ENCODE measurements at places on chromosomes 1 and 21. TPM values are rescaled to one million over a fixed set of nuclear protein-coding genes. Genes with fewer than 3 reads are reported as not detected.

The THEM5 gene
- 0.98 TPM for polyA plus RNA-seq

DNA sequence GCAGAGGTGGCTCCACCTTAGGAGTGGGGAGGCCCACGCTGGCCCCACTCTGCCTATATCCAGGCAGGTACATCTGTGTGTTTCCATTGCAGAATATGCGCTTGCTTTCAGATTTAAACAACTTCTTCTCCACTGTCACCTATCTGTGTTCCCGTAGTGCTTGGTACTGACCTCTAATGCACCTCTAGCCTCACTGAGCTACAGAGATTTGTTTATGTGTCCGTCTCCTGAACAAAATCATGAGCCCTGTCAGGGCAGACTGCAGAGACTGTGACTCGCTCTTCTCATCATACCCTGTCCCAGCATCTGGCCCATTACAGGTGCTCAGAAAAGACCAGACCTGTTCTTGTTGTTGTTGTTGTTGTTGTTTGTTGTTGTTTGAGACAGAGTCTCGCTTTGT is 14.5 kb upstream of the LRRC38 start:
- H3K36me3 ChIP-seq = no peaks in the 10 kb centered on the region
- no peaks in the 10 kb centered on the region for H3K4me1 ChIP-seq
- no peaks in the 10 kb centered on the region for H3K27me3 ChIP-seq
- H3K4me3 ChIP-seq = no peak overlapping the region
- no peak overlapping the region for H3K27ac ChIP-seq
- DNase-seq = no peak

The IFFO2 gene
- polyA plus RNA-seq = 21.7 TPM

DNA sequence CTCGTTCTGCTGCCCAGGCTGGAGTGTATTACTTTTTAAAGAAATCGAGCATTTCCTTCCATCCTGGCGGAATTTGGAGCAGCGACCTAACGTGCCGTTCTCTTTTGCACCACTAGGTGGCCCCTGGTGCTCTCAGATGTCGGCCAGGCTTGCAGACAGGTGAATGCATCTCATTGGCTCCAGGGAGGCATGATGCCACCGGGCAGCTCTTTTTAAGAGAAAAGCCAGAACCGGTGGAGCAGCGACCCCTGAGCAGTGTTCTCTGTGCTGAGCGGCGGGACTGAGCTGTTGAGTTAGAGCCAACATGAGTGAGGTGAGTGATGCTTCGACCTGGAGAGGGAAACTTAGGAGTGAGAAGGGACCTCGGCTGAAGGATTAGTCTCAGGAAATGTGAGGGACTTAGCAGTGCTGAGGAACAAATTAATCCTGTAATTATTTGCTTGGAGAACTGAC is at the start of gene PCP4:
Gene PCP4, plus strand, starts transcription at position 241 of the 453 bp plus-strand sequence. Its CDS starts 64 bp downstream, at position 305.
- no peaks in the 10 kb centered on the region for H3K36me3 ChIP-seq
- H3K4me3 ChIP-seq = no peak within 1 kb of the TSS
- peaks cover 33% of the 10 kb centered on the region for H3K27me3 ChIP-seq
- no peak within 1 kb of the TSS for H3K27ac ChIP-seq
- H3K4me1 ChIP-seq = no peaks in the 10 kb centered on the region
- no peak for DNase-seq

DNA sequence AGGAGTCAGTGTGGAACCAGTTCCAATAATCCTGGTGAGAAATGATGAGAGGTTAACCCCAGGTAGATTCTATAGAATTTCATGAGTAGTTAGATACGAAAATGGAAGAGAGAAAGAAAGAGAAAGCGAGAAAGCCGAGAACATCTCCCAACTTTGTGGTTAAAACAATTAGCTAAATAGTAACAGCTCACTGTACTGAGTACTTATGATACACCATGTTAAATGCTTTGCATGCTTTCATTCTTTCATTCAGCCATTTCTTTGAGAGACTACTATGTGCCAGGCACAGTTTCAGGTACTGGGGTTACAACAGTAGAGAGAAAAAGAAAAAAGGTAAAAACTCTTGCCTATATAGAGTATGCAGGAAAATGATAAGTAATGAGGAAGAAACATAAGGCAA is 109.7 kb upstream of the SYT6 start:
- no peaks in the 10 kb centered on the region for H3K27me3 ChIP-seq
- no peaks in the 10 kb centered on the region for H3K36me3 ChIP-seq
- no peaks in the 10 kb centered on the region for H3K4me1 ChIP-seq
- no peak overlapping the region for H3K4me3 ChIP-seq

GRCh38 chr1:45437323-45437722 is 53.6 kb downstream of the TESK2 start:
- no peak for DNase-seq
- H3K27me3 ChIP-seq = no peaks in the 10 kb centered on the region
- H3K4me3 ChIP-seq = no peak overlapping the region
- H3K4me1 ChIP-seq = no peaks in the 10 kb centered on the region

The KIF26B gene
- 9.3 TPM for polyA plus RNA-seq

DNA sequence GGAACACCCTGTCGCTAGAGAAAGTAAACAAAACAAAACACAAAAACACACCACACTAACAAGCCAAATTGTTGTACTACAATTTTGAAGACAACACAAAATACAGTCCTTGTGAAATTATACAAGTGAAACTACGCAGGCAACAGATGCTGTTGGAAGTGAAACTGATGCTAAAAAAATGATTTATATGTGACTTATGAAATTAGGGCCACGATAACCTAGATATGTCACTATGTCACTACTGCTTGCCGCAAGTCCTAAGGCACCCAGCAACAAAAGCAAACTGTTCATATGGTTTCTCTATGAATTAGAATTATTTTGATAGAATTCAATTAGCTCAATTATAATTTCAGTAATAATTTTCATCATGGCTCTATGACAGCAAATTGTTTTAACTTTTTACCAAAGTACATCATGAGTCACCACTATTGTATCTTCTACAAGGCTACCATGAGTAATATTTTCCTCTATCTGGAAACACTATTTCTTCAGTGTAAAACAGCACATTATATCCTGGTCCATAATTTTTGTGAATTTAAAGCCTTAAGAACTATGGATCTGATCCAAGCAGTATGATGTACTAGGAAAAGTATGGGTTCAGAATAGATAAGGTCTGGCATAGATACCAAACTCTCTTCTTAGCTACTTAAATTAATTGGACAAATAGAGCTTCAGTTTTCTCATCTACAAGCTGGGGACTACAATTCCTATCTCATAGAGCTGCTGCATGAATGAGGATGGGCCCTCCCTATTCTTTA is 216.3 kb downstream of the COL11A1 start:
- H3K4me3 ChIP-seq = no peak overlapping the region
- H3K36me3 ChIP-seq = no peaks in the 10 kb centered on the region
- DNase-seq = no peak
- no peaks in the 10 kb centered on the region for H3K27me3 ChIP-seq

The FCRL4 gene
- polyA plus RNA-seq = not detected

GRCh38 chr1:48089356-48089891 is 92.2 kb upstream of the TRABD2B start:
- no peak overlapping the region for H3K27ac ChIP-seq
- DNase-seq = no peak
- H3K27me3 ChIP-seq = no peaks in the 10 kb centered on the region
- no peaks in the 10 kb centered on the region for H3K36me3 ChIP-seq

- H3K4me3 ChIP-seq = no peak overlapping the region
- no peak overlapping the region for H3K27ac ChIP-seq
- no peaks in the 10 kb centered on the region for H3K27me3 ChIP-seq
- no peaks in the 10 kb centered on the region for H3K4me1 ChIP-seq
- DNase-seq = no peak
These were observed 44.1 kb downstream of the S100B start for GRCh38 chr21:46560568-46561444.

- peak overlapping the region; percentile 65 for H3K4me3 ChIP-seq
- H3K36me3 ChIP-seq = peaks cover 18% of the 10 kb centered on the region
- H3K4me1 ChIP-seq = peaks cover 14% of the 10 kb centered on the region
- H3K27ac ChIP-seq = peak overlapping the region; percentile 13
- peak; percentile 84 for DNase-seq
These were observed 2.0 kb downstream of the ZDHHC18 start for GRCh38 chr1:26828411-26828991.

GRCh38 chr21:29295066-29295650 is 3.6 kb upstream of the BACH1 start:
- H3K27ac ChIP-seq = no peak overlapping the region
- H3K4me3 ChIP-seq = no peak overlapping the region
- no peaks in the 10 kb centered on the region for H3K36me3 ChIP-seq
- H3K4me1 ChIP-seq = peaks cover 20% of the 10 kb centered on the region
- no peak for DNase-seq

The USH2A gene
- 0.06 TPM for polyA plus RNA-seq

DNA sequence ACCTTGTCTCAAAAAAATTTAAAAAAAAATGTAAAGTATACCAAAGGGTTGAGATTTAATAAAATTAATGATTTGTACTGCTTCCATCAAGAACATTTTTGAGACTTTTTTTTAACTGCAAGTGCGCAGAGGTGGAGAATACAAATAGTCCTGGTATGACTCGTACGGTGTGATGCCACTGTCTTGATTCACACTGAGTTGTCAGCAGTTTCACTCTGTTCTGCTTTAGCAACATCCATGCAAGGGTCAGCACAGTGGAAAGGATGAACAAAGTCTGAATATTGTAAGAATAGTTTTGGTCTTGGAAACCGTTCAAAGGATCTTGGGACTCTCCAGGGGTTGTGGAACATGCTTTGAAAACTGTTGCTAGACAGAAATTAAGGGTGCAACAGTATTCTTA is 40.2 kb downstream of the EXO1 start:
- no peak for DNase-seq
- no peaks in the 10 kb centered on the region for H3K27me3 ChIP-seq
- H3K4me3 ChIP-seq = no peak overlapping the region
- H3K4me1 ChIP-seq = no peaks in the 10 kb centered on the region

GRCh38 chr1:153614906-153615305 is 1.2 kb downstream of the S100A14 start:
- H3K36me3 ChIP-seq = no peaks in the 10 kb centered on the region
- H3K27me3 ChIP-seq = no peaks in the 10 kb centered on the region
- DNase-seq = no peak
- no peak overlapping the region for H3K4me3 ChIP-seq
- peaks cover 40% of the 10 kb centered on the region for H3K4me1 ChIP-seq
- H3K27ac ChIP-seq = no peak overlapping the region

DNA sequence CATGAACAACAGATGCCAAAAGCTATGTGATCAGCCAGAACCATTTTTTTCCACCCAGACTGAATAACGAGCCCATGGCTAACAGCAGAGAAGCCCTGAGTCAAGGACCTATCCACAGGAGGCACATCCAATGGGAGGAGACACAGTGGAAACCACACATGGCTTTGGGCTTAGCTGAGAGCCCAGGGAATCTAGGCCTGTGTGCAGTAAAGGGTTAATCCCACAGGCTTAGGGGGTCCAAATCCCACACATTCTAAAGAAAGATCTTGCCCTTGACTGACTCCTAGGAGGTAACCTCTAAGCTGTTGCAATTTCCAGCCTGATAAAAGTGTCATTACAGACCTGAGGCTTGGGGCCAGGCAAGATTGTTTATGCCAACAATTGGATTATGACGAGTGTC is 194.5 kb downstream of the DSCAM start:
- no peaks in the 10 kb centered on the region for H3K4me1 ChIP-seq
- no peaks in the 10 kb centered on the region for H3K27me3 ChIP-seq
- no peak overlapping the region for H3K4me3 ChIP-seq
- H3K27ac ChIP-seq = no peak overlapping the region
- no peak for DNase-seq
- H3K36me3 ChIP-seq = no peaks in the 10 kb centered on the region

The CFAP107 gene
- 2.0 TPM for polyA plus RNA-seq

GRCh38 chr21:38476385-38476784 is 21.9 kb downstream of the ERG start:
- H3K4me3 ChIP-seq = no peak overlapping the region
- H3K4me1 ChIP-seq = no peaks in the 10 kb centered on the region
- no peak overlapping the region for H3K27ac ChIP-seq
- H3K36me3 ChIP-seq = no peaks in the 10 kb centered on the region
- no peaks in the 10 kb centered on the region for H3K27me3 ChIP-seq
- DNase-seq = no peak

The FGGY gene
- 14.8 TPM for polyA plus RNA-seq

The BCL2L15 gene
- 0.91 TPM for polyA plus RNA-seq

The FALEC gene
- 1.3 TPM for polyA plus RNA-seq

The NR5A2 gene
- polyA plus RNA-seq = 8.6 TPM

The KCNA3 gene
- 0.86 TPM for polyA plus RNA-seq

The RHD gene
- polyA plus RNA-seq = 2.1 TPM

DNA sequence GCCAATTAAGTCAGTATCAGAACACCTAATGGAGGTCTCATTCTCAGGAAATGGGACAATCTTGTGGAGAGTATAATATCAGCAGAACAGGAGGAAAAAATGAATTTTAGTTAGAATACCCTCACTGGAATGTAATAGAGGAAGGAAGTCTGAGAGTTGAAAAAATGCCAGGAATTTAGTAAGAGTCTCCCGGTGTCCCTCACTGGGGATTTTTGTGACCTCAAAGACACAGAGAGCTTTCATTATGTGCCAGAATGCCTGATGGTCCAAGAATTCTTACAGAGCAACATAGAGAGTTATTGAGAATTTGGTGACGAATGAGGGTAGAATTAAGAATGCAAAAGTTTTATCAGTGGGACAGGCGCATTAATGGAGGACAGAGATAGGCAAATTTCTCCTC is 443.5 kb upstream of the B3GALT2 start:
- H3K4me3 ChIP-seq = no peak overlapping the region
- DNase-seq = no peak
- H3K36me3 ChIP-seq = no peaks in the 10 kb centered on the region
- H3K4me1 ChIP-seq = no peaks in the 10 kb centered on the region

- no peaks in the 10 kb centered on the region for H3K27me3 ChIP-seq
- H3K4me3 ChIP-seq = no peak overlapping the region
- peak overlapping the region; percentile 75 for H3K27ac ChIP-seq
- peaks cover 40% of the 10 kb centered on the region for H3K4me1 ChIP-seq
- peak; percentile 83 for DNase-seq
- no peaks in the 10 kb centered on the region for H3K36me3 ChIP-seq
These were observed 115.9 kb downstream of the HIVEP3 start for GRCh38 chr1:41802532-41803501.

- no peaks in the 10 kb centered on the region for H3K36me3 ChIP-seq
- no peak for DNase-seq
- no peak overlapping the region for H3K4me3 ChIP-seq
These were observed 77.5 kb downstream of the CD34 start for GRCh38 chr1:207833381-207833780.

The LEMD1 gene
- 4.0 TPM for polyA plus RNA-seq

- no peaks in the 10 kb centered on the region for H3K27me3 ChIP-seq
- no peak for DNase-seq
- no peaks in the 10 kb centered on the region for H3K36me3 ChIP-seq
- no peaks in the 10 kb centered on the region for H3K4me1 ChIP-seq
These were observed 15.9 kb downstream of the WNT3A start for GRCh38 chr1:228022571-228023293.

The DISC1 gene
- 10.5 TPM for polyA plus RNA-seq
